ENCODE measurements at places on chromosomes 12 and 14.

DNA sequence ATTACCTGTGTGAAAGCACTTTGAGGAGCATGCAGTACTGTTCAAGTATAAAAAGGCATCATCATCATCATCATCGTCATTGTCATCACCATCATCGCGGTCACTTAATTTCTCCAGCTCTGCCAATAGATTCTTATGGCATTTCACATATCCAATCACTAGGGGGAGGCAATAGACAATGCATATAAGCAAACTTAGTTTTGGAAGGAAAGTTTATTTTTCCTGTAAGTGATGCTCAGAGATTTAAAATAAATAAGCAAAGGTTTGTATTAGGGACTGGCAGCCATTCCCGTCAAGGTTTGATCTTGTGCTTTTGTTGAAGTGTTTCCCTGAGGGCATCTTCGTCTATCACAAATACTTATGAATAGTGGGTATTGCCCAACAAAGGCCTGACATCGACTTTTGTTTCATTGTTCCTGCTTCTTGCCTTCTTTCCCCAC is 127.4 kb downstream of the KTN1 start:
- no peak for DNase-seq

DNA sequence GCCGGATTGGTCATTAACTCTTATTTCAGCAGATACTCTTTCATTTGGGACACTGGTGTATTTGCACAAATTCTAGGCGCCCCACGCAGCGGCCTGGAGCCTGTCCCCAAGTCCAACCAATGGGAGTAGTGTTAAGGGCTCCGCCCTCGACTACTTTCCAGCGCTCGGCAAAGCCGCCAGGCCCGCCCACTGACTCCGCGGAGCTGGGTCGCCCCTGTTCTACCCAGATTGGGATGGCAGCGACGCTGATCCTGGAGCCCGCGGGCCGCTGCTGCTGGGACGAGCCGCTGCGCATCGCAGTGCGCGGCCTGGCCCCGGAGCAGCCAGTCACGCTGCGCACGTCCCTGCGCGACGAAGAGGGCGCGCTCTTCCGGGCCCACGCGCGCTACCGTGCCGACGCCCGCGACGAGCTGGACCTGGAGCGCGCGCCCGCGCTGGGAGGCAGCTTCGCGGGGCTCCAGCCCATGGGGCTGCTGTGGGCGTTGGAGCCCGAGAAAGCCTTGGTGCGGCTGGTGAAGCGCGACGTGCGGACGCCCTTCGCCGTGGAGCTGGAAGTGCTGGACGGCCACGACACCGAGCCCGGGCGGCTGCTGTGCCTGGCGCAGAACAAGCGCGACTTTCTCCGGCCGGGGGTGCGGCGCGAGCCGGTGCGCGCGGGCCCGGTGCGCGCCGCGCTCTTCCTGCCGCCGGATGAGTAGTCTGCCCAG is at the start of gene ACOT6:
ACOT6 (plus strand) TSS at position 179 of the 707 bp plus-strand sequence; CDS start at position 234, 55 bp downstream.
- no peak for DNase-seq

- no peak for DNase-seq
Measured at GRCh38 chr14:65495196-65495595, 82.7 kb downstream of the FUT8 start.

DNA sequence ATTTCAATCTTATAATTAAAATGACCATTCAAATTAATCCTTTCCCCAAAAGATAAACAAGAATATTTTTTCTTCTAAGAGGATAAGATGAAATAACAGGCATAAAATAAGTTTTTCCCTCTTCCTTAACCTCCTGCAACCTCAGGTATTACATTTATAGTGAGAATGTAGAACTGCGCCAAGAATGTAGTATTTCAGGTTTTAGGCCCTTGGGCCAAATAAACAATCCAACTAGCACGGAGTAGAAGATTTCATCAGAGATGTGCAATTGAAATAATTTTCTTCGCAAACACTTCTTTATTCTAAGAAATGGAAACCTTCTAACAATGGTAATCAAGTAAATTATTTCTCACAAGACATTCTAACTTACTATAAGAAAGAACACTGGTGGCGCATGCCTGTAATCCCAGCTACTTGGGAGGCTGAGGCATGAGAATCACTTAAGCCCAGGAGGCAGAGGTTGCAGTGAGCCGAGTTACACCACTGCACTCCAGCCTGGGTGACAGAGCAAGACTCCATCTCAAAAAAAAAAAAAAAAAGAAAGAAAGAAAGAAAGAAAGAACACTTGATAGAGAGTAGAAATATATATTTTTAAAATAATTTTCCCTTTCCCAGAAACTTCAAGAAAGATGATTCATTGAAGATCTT is 100.8 kb downstream of the TAOK3 start:
- no peak for DNase-seq

GRCh38 chr12:15481846-15482245 is 159.5 kb downstream of the PTPRO start:
- no peak for DNase-seq

GRCh38 chr14:69838881-69839416 is 40.3 kb upstream of the SMOC1 start:
- no peak for DNase-seq

DNA sequence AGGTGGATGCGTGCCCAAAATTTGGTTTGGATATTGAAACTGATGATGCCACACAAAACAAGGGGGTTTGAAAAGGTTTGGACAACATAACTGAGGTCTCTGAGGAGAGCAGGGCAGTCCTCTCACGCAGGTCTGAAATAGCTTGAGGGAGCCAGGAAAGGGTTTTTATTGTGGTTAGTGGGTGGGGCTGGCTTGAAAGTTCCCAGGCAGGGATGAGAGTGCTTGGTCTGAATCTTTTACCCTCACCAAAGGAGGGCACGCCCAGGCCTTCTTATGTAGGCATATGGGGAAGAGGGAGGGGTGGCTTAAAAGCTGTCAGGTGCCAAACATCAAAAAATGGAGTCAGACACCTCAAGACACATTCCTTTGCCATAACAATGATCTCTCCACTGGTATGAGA is 493.1 kb upstream of the CCDC196 start:
- no peak for DNase-seq

GRCh38 chr12:51817027-51817953 is 31.2 kb downstream of the FIGNL2 start:
- no peak for DNase-seq

- DNase-seq = no peak
Measured at GRCh38 chr12:21521541-21521940, 4.6 kb upstream of the SPX start.

- DNase-seq = no peak
Measured at GRCh38 chr14:91346838-91347173, 70.8 kb downstream of the CCDC88C start.

- DNase-seq = no peak
Measured at GRCh38 chr12:109653890-109654289, 59.7 kb upstream of the FAM222A start.

GRCh38 chr14:65465584-65465983 is 53.1 kb downstream of the FUT8 start:
- DNase-seq = no peak

- DNase-seq = no peak
Measured at GRCh38 chr12:32158525-32158924, 51.9 kb downstream of the BICD1 start.

GRCh38 chr14:69644814-69645213 is 33.4 kb downstream of the SUSD6 start:
- DNase-seq = no peak

DNA sequence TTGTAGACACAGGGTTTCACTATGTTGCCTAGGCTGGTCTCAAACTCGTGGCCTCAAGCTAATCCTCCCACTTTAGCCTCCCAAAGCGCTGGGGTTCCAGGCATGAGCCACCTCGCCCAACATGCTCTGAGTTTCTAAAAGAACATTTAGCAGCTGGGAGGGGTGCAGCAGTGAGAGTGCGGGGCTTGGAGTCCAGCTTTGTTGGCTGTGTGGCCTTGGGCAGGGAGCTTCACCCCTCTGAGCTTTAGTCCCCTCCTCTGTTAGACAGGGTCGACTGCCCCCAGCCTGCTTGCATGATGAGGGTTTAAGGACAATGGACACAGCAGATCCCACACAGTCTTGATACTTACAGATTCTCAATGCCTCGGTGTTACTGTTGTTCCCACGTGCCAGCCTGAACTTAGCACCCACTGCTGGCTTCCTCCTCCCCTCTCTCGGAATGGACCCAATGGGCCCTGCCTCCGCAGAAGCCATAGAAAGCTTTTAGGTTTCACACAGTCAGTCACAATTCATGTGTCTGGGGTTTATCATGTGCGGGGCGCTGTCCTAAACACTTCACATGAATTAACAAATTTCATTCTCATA is 54.6 kb downstream of the PSMA6 start:
- DNase-seq = no peak
